Activated CD4-positive, alpha-beta T cell treated with anti-CD3 and anti-CD28 coated beads, Interleukin-2, amount 50 U/mL, for 4 hours (primary cell): ENCODE measurements at places on chromosomes 5 and 9.

DNA sequence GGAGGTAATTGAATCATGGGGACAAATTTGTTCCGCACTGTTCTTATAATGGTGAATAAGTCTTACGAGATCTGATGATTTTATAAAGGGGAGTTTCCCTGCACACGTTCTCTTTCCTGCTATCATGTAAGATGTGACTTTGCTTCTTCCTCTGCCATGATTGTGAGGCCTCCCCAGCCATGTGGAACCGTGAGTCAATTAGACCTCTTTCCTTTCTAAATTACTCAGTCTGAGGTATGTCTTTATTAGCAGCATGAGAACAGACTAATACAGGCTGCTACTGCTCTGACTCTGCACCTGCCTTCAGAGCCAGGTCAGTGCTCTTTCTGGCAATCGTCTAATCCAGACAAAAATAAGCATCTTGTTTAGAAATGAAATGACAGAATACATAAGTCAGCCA is 479.2 kb upstream of the TUSC1 start:
- no peak for DNase-seq

- no peak for DNase-seq
Observed at GRCh38 chr5:145661737-145662485, 173.2 kb downstream of the PRELID2 start.

GRCh38 chr9:76441551-76442322 is 17.2 kb upstream of the GCNT1 start:
- peak; percentile 8 for DNase-seq

- no peak for DNase-seq
Observed at GRCh38 chr9:90287567-90288274, 354.9 kb downstream of the DIRAS2 start.

DNA sequence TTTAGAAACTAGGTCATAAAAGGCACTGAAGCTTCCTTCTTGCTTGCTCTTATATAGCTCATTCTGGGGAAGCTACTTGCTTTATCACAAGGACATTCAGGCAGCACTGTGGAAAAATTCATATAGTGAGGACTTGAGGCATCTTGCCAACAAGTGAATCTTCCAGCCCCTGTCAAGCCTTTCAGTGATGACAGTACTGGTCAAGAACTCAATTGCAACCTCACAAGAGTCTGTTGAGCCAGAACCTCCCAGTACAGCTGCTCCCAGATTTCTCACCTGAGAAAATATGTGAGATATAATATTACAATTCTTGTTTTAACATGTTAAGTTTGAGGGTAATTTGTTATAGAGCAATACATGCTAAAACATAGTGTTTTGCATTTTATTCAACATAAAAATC is 2011.0 kb upstream of the NUDT12 start:
- no peak for DNase-seq

DNA sequence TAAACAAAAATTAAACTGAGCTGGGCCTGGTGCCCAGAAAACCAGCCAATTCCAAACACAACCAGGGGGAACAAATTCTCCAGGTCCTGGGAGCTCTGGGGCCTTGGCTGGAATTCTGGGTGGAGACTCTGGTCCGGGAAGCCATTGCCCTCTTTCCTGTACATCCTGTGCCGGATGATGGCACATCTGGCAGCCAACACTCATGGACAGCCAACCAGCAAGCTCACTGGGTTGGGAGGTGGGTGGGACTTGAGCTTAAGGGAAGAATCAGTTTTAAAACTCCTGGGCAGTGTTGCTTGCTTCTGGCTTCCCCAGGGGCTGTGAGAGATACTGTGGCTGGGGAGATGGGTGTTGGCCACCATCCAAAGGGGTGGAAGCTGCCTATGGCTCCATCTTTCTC is 56.1 kb downstream of the PCDH1 start:
- no peak for DNase-seq

- no peak for DNase-seq
Observed at GRCh38 chr9:75914002-75914401, 23.5 kb downstream of the PCSK5 start.
